ENCODE measurements at places on chromosomes 5 and 9. TPM values are rescaled to one million over a fixed set of nuclear protein-coding genes. Genes with fewer than 3 reads are reported as not detected.

Gene FST
- total RNA-seq, result 80.2 TPM

Gene OGN
- 140 TPM for total RNA-seq

Gene SLC34A3
- total RNA-seq, result not detected

Gene NPDC1
- 23.8 TPM for total RNA-seq

Gene NMUR2
- total RNA-seq, result not detected

Gene HABP4
- total RNA-seq, result 27.6 TPM

Gene C5orf52
- total RNA-seq, result not detected

Gene SHISAL2B
- total RNA-seq, result not detected

Gene EQTN
- total RNA-seq, result not detected

Gene KCNN2
- not detected for total RNA-seq

Gene LYSMD3
- total RNA-seq, result 25.8 TPM

Gene CAMK4
- total RNA-seq, result 2.9 TPM

Gene CNTNAP3B
- 6.4 TPM for total RNA-seq

Gene PCDHGB5
- total RNA-seq, result 8.5 TPM

Gene DMRTA1
- 0.90 TPM for total RNA-seq

Gene SPATA31D4
- not detected for total RNA-seq

Gene FOXD4L6
- not detected for total RNA-seq

Gene SLC46A2
- not detected for total RNA-seq

Gene GABRA6
- total RNA-seq, result not detected

Gene GABRA1
- not detected for total RNA-seq

Gene PCDHGB6
- 3.8 TPM for total RNA-seq

Gene DND1
- total RNA-seq, result not detected

Gene PHF24
- total RNA-seq, result 0.16 TPM

Gene DEPDC1B
- 1.2 TPM for total RNA-seq

Gene SLC31A1
- 32.9 TPM for total RNA-seq

All from fibroblast of the aortic adventitia (primary cell).